Testis (tissue), 5 donors: ENCODE measurements at places on chromosomes 3 and 15.

DNA sequence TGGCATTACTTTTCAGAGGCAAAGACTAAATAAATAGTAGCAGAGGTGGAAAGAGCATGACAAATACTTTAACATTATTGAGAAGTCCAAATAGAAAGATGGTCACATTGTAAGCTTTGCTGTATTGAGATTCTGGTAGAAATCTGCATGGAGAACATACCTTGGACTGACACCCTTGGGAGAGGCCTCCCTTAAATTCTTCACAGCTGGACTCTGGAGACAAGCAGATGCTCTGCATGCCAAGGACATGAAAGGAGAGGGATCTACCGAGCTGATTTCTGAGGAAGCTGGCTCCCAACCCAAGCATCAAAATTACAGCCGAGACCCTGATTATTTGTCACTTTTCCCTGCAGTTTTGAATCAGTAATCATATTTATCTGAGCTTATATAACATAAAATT, 212.5 kb upstream of the COL8A1 start:
- H3K27ac ChIP-seq, result no peak overlapping the region
- no peak overlapping the region for H3K4me3 ChIP-seq
- no peaks in the 10 kb centered on the region for H3K27me3 ChIP-seq
- no peak for DNase-seq

- no peak overlapping the region for H3K4me3 ChIP-seq
- peak; percentile 48 for DNase-seq
- no peaks in the 10 kb centered on the region for H3K27me3 ChIP-seq
- H3K27ac ChIP-seq, result peak overlapping the region; percentile 32
- peaks cover 7% of the 10 kb centered on the region for H3K4me1 ChIP-seq
- H3K36me3 ChIP-seq, result no peaks in the 10 kb centered on the region
Measured at GRCh38 chr3:64011685-64012084, 11.6 kb downstream of the PSMD6 start.

DNA sequence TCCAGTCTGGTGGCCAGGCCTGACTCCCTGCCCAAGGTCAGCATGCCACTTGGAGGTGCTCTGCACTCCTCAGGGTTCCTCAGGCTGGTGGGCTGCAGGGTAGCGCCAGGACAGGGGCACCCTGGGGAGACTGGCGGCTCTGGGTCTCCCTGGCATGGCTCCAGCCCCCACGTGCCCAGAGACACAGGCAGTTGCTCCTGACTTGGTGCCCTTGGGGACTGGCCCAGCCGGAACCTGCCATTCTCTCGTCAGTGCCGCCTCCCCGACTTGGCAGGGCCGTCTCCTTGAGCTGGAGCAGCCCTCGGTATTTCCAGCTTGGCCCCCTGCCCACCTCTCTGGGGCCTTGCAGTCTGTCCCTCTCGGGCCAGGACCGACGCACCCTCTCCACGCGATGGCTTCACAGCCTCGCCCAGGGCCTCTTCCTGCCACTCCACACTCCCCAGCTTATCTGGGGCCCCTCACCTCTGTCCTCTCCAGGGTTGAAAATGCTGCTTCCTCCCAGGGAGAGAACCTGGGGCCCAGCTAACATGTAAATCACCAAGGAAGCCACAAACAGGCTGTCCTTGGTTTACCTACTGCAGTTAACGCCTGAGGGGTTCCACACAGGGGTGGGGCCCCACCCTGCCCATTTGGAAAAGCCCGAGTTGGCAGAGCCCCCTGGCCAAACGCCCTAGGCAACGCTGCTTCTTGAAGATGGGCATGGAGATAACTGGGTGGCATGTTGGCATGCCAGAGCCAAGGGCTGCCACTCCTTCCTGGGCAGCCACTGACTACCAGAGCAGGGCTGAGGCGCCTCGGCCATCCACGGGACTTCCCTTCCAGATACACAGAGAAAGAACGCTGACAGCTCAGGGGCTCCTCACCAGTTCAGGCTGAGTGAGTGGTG, 61.4 kb downstream of the SMAD6 start:
- DNase-seq, result peak; percentile 54
- no peak overlapping the region for H3K4me3 ChIP-seq
- H3K36me3 ChIP-seq, result no peaks in the 10 kb centered on the region
- H3K27me3 ChIP-seq, result no peaks in the 10 kb centered on the region
- H3K27ac ChIP-seq, result no peak overlapping the region
- H3K4me1 ChIP-seq, result peaks cover 27% of the 10 kb centered on the region

- no peaks in the 10 kb centered on the region for H3K36me3 ChIP-seq
- no peak overlapping the region for H3K4me3 ChIP-seq
- no peak for DNase-seq
- H3K27me3 ChIP-seq, result no peaks in the 10 kb centered on the region
Measured at GRCh38 chr3:132134611-132135010, 99.8 kb upstream of the CPNE4 start.

DNA sequence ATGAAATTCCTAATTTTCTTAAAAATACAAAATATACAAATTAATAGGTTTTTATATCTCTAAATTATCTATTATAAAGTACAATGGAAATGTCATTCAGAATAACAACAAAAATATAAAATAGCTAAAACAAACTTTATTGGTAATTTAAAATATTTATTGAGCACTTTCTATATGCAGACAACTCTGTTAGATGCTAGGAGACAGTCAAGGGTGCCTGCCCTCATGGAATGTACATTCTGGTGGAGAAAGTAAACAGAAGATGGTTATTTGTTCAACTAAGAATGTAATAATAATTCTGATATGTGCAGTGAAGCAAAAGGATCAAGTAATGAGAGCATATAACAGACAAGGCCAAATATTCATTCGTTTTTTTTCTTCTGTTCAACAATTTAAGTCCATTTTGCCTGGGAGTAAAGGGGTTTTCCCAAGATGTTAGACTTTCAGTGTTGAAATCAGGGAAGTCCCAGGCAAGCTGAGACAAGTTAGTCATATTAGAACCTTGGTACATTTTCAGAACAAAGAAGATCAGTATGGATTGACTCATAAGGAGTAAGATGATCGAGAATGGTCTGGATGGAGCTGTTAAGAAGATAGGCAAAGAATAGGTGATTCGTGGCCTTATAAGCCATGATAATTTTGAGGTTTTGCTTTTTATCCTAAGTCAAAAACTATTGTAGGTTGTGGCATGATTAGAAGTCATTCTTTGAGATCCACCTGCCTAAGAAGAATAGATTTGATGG, 150.2 kb upstream of the MLF1 start:
- H3K4me1 ChIP-seq, result no peaks in the 10 kb centered on the region
- no peaks in the 10 kb centered on the region for H3K36me3 ChIP-seq
- H3K27ac ChIP-seq, result no peak overlapping the region
- no peak overlapping the region for H3K4me3 ChIP-seq
